Chondrocyte (in vitro differentiated cells): ENCODE measurements at places on chromosomes 6 and 20. TPM values are rescaled to one million over a fixed set of nuclear protein-coding genes. Genes with fewer than 3 reads are reported as not detected.

CD109 gene
- 25.4 to 33.1 TPM (median 26.0 TPM) in 3 replicates for total RNA-seq

IL17A gene
- not detected in 3 replicates for total RNA-seq

PKIB gene
- total RNA-seq, result 42.1 to 50.9 TPM (median 44.3 TPM) in 3 replicates

DNA sequence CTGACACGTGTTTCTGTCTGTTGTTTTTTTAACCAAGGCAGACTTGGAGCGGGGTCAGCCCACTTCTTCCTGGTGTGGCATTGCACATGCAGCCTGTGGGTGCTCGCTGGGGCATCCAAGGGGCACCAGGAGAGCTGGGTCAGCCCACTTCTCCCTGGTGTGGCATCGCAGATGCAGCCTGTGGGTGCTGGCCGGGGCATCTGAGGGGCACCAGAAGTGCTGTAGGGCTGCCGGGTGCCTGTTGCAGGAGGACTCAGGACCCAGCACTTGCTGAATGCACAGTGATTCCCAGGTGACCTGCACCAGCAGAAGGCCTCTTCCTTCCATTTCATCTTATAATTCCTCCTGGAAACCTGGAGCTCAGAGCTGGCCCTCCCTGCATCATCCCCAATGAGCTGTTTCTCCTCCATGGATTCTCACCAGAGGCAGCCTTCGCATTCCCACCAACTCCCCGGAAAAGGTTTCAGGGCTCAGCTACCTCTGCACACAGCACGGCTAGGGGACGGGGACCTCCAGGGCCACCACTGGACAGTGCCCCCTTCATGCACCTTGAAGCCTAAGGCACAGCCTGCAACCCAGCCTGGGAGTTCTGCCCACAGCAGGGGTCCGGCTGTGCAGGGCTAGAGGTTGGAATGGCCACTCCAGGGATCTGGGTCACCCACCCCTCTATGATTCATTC, 218.8 kb downstream of the TAF4 start:
- no peaks in the 10 kb centered on the region for H3K4me1 ChIP-seq
- H3K27ac ChIP-seq, result no peak overlapping the region
- peak; percentile 79 for DNase-seq
